Stimulated activated CD8-positive, alpha-beta memory T cell treated with anti-CD3 and anti-CD28 coated beads, Interleukin-15, amount 100 ng/mL, for 4 hours (primary cell): ENCODE measurements at places on chromosomes 4 and X.

- DNase-seq: peak; percentile 22
Measured at GRCh38 chr4:81913427-81913879, 441.7 kb upstream of the RASGEF1B start.

- no peak for DNase-seq
Measured at GRCh38 chr4:182556580-182556979, 313.4 kb downstream of the TENM3 start.

- DNase-seq: no peak
Measured at GRCh38 chr4:99846891-99847290, 30.3 kb downstream of the DAPP1 start.

DNA sequence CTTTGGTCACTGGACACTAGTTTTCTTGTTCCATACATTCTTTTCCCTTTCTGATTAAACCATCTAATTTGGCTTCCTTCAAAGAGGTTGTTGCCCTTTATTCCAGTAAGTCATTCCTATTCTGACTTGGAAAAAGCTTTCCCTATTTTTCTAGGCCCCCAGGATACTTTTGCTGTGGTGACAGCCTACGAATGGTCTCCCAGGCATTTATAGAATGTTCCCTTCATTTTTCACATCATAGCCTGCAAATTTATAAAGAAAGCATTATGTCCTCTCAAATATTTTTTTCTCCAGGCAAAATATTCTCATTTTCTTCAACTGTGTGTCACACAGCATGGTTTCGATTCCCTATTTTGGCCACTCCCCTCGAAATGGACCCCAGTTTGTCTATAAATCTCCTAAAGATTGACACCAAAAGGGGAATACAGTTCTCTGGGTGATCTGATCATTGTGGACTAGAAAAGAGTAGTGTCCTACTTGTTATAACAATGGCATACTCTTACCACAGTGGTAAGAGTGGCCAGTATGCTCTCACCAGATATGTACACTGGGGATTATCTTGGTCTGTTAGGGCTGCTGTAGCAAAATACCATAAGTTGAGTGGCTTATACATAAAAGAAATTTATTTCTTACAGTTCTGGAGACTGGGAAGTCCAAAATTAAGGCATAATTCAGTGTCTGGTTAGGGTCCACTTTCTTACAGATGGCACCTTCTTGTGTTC lies 41.5 kb upstream of the BMP2K start:
- DNase-seq: no peak

DNA sequence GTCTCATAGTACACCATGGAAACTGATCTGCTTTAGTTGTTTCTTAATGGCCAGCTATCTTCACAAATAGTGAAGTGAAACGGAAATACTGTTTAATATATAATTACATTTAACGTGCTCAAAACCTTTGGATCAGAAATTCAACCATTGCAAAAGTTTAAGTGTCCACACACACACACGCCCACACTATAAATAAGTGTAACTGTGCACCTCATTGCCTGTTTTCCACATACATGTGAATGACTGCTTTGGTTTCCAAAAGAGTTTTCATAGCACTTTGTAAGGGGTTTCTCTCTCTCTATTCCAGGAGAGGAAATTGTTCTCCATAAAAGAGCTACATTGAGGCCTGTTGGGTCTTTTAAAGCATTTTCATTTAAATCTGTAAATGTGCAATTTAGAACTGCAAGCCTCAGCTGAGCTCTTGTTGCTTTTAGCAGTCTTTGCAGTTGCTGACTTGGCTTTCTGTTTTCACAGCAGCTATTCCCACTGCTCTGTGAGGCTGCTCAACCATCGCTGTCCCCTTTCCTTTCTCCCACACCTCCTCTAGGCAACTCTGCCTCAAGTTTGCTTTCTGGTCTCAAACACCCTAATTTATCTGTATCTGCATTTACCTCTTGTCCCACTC lies 94.5 kb downstream of the RAPGEF2 start:
- DNase-seq: no peak

DNA sequence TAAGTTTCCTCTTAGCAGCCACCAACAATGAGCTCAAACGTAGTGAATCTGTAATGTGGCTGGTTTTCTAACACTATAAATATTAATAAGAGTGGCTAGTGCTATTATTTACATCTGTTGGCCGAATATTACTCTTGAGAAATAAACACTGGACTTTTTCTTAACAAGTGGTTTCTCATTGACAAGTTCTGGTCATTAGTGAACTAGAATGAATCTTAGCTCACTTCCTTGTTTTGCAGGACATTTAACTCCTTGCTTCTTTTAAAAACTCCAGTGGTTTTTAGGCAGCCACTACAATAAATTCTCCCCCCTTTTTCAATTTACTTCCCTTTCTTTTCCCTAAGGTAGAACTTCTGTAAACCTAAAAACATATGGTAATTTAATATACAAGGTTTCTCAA lies 177.2 kb downstream of the ARAP2 start:
- DNase-seq: no peak

DNA sequence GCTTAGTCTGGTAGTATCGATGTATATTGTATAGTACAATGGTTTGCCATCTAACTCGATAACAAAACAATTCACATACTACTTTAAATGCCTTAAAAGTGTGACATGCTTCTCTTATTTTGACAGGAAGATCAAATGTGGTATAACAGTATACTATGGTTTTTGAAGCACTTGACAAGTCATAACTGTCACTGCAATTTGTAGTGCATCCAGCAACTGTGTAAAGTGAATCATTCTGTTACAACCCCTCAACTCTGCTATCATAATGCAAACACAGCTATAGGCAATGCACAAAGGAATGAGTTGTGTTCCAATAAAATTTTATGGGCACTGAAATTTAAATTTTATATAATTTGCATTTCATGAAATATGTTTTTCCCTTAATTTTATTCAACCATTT lies 14.0 kb downstream of the RAP1GDS1 start:
- DNase-seq: no peak

GRCh38 chr4:178395798-178396197 lies 953.6 kb upstream of the AGA start:
- no peak for DNase-seq

GRCh38 chr4:139977838-139978609 lies 176.0 kb downstream of the MAML3 start:
- DNase-seq: no peak

GRCh38 chr4:23001478-23001877 lies 308.7 kb downstream of the GBA3 start:
- no peak for DNase-seq

- DNase-seq: no peak
Measured at GRCh38 chr4:2651998-2652397, 104.1 kb downstream of the TNIP2 start.

GRCh38 chr4:108840426-108840975 lies 77.6 kb upstream of the ETNPPL start:
- no peak for DNase-seq

DNA sequence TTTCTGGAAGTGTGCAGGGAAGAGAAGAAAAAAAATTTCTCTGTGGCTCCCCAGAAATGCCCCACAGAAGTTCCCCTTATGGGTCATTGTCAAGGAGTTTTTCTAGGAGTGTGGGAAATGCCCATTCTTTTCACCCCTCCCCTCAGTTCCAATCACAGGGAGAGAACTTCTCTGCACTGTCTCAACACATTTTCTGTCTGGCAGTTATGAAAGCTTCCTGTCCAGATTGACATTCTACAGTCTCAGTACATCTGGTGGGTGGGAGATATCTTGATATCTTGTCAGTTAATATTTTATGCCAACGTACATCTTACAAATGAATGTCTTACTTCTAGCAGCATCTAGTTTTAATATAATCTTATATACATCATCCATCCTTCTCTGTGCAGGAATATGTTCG lies 566.8 kb upstream of the AADAT start:
- no peak for DNase-seq

DNA sequence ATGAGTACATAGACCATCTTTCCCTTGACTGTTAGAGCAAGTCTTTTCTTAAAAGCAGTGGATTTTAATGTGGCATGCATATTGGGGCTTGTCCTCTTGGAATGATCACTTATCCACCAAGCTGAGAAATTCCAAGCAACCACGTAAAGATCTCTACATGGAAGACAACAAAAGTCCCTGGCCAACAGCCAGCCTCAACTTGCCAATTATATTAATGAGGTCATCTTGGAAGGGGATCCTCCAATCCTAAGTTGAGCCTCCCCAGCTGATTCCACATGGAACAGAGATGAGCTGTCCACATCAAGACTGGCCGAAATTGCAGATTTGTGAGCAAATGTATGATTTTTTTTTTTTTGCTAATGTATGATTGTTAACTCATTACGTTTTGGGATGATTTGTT lies 20.6 kb upstream of the FTHL17 start:
- DNase-seq: no peak

DNA sequence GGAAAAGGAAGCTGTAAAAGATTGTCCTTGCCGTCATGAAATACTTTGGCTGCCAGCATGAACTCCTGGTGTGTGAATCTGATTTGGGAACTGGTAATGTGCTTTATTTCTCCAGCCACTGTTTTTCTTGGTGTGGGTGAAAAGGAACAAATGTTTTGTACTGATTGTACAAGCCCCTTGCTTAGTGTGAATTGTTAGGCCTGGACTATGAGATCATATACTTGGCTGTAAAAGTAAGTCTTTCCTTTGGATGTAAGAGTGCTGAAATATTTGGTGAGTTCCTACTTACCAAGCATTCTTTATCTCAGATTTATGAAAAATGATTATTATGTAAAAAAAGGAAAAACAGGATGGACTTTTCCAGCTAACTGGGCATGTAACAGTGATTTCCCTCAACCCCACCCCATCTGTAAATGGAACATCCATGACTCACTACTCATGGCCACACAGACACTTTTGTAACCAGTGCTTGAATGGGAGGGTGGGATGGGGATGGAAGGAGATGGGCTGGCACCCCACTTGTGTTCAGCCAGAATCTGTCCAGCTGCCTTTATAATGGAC lies 6.3 kb downstream of the FNIP2 start:
- no peak for DNase-seq

DNA sequence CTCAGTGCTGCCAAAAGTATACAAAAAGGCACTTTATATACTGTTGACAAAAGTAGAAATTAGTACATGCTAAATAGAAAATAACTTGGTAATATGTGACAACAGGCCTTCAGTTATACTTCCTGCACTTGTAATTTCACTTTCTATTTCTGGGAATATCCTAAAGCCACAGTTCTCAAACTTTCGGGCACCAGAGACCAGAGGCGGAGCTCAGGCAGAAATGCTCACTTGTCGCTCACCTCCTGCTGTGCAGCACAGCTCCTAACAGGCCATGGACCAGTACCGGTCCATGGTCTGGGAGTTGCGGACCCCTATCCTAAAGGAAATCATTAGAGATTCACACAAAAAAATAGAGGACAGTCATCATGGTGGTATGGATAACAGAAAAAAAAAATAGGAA lies 25.7 kb downstream of the ACSL4 start:
- DNase-seq: no peak

DNA sequence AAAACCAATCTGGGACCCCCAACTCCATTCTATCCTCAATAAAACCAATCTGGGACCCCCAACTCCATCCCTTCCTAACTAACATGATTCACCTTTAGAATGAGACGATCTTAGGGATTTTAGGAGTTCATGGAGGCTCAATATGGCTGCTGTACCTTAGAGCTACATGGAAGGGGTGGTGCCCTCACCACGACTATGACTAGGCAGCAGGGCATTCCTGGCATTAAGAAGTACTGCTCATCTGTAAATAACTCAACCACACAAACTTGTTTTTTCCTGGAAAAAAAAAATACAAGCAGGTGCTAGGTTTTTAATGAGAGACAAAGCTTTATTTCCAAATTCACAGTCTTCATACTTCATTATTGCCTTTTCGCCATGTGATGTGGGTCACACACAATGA lies 346.5 kb upstream of the FAT1 start:
- DNase-seq: no peak

DNA sequence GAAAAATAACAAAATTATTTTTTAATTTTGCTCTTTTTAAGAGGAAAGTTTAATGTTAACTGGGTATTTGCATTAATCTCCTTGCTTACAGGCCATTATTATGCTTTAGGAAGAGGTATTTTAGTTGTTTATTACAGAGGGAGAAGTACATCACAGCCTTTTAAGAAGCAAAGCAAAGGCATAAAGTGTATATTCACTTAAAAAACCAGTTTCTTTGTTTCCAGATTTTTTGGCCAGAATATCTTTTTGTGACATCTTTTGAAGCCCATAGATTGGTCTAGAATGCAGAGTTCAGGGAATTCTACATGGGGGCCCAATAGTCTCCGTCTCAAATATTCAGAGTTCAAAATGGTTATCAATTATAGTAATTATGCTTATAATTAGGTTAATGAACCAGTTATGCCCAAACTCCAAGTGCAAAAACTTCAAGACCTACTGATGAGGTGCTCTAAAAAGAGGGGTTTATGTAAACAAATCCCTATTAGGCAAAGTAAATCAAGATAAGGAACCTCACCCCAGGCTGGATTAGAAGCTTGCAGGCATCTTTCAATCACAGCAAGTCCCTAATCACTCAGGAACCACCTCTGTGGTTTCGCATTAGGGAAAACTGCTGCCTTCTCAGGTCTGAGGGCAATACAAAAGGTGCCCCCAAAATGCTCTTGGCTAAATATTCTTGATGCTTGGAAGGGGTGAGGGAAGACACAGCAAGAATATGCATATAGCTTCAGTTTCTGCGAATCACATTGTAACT lies 1.4 kb downstream of the CXXC4 start:
- DNase-seq: no peak

DNA sequence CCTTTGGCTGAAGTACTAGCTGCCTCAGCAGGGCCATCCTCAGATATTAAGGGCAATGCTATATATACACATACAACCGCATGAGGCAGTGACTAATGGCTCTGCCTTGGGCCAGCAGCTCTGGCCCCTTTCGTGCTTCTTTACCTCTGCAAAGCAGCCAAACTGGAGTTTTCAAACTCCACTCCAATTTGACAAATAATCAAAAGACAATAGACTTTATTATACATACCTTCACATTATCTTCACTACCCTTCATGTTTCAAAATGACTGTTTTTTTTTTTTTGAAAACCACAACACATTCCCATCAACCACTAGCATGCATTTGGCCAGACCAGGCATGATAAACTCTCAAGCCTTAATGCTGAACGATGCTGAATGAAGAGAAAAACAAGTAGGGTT lies 187.7 kb downstream of the ENOX2 start:
- DNase-seq: no peak

DNA sequence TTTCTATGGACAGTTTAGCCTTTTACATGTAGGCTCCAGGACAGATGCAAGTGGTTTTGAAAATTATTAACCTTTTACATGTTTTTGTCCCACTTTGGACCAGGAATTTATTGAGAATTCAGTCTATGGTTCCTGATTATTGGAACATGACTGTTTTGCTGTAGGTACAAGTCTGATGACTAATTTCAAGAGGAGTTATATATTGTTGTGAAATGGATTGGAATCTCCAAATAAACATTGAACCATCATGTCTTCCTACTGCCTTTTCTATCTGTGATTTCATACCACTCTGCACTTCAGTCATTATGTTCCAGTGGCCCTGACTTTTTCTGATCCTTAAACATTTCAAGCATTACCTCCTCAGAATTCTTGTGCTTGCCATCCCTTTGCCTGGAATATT lies 35.9 kb downstream of the TBC1D19 start:
- DNase-seq: no peak
